ENCODE measurements at places on chromosomes 3 and 15.

DNA sequence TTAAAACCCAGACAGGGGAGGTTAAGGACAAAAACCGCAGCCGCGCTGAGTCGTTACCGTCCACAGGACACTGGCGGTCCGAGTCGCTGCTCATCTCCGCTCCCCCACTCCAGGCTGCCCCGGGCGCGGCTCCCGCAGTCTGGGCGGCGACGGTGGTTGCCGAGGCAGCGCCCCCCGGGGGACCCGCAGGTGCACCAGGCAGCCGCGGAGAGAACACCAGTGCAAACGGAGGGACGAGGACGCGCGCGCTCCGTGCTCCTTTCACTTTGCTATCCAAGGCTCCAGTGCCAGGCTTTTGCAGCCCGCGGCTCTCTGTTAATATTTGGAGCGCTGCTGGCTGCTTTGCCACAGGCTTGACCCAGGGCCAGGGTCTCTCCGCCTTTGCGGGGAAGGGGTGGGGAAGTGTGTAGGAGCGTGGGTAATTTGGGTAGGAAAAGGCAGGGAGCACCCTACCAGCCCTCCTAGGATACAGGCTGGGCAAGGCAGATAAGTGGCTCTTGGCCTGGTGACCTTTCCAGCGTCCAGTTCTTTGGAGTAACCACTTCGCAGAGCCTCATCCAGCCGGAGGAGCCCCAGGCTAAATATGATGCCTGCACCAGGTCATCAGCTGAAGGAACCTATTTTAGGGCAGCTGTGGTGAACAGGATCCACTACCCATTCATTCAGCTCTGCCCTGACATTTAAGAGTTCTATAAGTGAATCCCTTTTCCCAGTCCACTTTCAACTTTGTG, at the start of gene GADL1:
GADL1 (minus strand) TSS at position 141 of the 731 bp plus-strand sequence; CDS start at position 94, 47 bp downstream.
- DNase-seq, result no peak

- DNase-seq, result no peak
Observed at GRCh38 chr3:48738926-48739616, 22.1 kb upstream of the IP6K2 start.

DNA sequence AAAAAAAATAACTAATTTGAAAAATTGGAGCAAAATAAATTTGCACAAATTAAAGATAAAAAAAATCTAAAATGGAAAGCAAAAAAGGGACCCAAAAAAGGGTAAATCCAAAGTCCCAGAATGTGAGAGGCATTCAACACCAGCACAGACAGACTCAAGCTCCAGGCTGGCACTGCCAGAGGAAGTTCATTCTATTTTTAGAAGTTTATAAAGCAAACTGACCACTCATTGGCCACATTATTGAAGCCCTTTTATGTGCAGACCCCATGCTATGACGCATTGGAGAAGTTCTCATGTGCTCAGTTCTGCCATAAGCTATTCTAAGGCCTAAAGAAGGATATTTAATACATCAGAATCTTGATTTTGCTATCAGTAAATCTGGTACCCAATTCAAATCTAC, 17.6 kb upstream of the BOC start:
- DNase-seq, result no peak

DNA sequence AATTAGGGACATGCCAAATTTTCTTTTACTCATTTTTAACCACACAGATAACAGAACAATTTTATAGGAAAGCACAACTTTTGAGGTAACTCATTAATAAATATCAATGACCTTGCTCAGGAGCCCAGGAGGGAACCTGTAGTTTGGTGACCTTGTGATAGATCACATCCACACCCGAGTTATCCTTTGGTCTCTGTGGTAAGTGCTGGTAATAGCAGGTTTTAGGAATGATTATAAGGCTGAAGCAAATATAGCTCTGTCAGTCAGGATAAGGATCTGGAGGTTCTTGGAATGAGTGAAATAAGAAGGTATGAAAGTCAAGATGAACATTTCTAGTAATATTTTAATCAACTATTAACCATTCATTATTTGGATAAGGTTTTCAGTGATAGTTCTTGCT, 46.5 kb downstream of the EPHA6 start:
- no peak for DNase-seq

- DNase-seq, result no peak
Observed at GRCh38 chr3:59126446-59126845, 76.6 kb upstream of the CFAP20DC start.

- no peak for DNase-seq
Observed at GRCh38 chr3:23650371-23651140, 155.2 kb upstream of the UBE2E1 start.

- no peak for DNase-seq
Observed at GRCh38 chr15:75131269-75131643, 70.4 kb upstream of the C15orf39 start.

DNA sequence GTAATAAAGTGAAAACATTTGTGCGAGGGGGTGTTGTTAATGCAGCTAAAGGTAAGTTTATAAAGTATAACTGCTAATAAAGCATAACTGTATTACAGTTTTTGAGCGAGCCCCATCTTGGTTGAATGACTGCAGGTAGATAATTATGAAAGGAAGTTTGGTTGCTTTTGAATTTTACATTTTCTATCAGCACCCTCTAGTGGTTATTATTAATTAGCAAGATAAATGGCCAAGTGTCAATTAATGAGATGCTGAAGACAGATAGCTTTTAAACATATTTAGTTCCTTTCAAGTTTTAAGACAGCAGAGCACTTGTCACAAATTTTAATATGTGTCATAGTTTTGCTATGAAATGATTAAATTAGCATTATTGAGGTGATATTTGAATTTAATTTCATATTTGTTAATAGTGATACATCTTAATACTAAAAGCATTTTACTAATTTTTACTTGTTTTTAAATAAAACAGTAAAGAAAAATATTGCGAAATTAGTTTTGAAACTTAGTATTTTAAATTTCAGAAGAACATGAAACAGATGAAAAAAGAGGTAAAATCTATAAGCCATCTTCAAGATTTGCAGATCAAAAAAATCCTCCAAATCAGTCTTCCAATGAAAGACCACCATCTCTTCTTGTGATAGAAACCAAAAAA, 15.1 kb downstream of the U2SURP start:
- peak; percentile 51 for DNase-seq

DNA sequence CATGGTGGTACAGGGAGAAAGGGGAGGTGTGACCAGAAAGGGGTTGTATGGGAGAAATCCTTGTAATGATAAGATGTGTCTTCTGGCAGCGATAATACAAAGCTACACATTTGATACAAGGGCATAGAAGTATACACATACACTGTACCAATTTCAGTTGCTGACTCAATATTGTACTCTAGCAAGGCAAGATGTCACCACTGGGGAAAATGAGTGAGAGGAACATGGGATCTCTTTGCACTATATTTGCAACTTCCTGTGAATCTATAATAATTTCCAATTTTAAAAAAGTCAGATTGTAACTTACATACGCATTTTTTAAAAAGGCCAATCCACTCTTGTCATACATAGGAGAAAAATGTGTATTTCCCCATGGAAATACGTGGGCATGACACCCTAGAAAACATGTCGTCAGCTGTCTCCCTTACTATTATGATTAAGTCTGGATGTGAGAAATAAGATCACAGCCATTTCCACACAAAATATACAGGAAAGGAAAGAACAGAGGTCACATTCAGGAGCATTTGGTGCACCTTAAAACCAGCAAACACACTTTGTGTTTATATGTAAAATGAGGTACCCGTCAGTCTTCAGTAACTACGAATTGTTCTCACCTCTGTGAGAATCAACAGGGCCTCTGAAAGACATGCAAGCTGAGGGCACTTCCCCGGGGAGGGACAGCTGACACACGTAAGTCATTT, 22.9 kb downstream of the PRR23E start:
- DNase-seq, result no peak

GRCh38 chr3:108780235-108780634, 23.0 kb upstream of the RETNLB start:
- DNase-seq, result peak; percentile 48

GRCh38 chr3:155676252-155676981, 68.5 kb downstream of the PLCH1 start:
- no peak for DNase-seq

GRCh38 chr3:93969997-93970396, 3.7 kb downstream of the PROS1 start:
- DNase-seq, result no peak

DNA sequence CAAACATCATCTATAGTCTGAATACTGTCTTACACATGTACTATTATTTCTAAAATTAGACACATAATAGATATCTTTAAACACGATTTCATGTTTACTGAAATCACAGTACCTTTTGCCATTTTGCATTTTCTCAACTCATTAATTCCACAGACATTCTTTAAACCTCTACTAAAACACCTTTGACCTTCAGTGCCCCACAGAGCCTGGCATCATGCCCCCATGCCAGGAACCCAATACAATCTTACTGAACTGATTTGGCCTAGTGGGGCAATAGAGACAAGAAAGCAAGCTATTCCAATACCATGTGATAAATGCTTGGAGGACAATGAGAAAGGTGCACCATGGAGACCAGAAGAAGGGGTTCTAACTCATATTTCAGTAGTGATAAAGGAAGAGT, 19.3 kb upstream of the GUCA1C start:
- no peak for DNase-seq

Measured in CD4-positive, alpha-beta T cell treated with Interleukin-17A for 1 hour (primary cell).